ENCODE measurements at places on chromosomes 2 and 18.
A peak's percentile ranks its signal among the peaks of the same experiment; 100 is the strongest.

- no peak for DNase-seq
Observed at GRCh38 chr2:121794233-121794632, 38.8 kb downstream of the TSN start.

- peak; percentile 9 for DNase-seq
Observed at GRCh38 chr2:158202161-158202815, 100.6 kb downstream of the UPP2 start.

DNA sequence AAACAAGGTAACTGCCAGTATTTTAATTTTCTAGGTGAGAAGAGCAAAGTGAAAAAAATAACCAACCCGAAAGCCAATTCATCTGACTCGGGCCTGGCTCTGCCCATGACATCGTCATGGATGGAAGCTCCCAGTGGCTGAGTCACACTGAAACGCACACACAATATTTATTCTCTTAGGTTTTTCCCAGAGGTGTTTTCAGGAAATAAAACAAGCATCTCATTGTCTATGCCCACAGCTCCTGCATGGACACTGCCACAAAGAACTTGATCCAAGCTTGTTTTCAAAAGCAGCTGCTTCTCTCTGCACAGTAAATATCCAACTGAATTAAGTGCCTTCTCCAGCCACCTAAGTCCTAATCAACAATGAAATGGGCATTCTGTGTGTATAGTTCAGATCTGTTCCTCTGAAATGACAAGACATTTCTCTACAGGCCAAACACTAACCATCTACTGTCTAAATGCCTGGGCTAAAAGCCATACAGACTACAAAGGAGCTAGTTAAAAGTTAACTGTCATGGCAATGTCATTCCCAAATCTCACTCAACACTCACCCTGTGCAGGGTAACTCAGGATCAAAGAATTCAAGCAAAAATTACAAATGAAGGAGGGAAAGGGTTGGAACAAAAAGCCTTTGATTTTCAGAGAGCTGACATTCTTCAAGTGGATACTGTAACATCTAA, 62.9 kb downstream of the RPL31 start:
- peak; percentile 60 for DNase-seq

GRCh38 chr2:168369031-168369430, 87.0 kb upstream of the CERS6 start:
- no peak for DNase-seq

DNA sequence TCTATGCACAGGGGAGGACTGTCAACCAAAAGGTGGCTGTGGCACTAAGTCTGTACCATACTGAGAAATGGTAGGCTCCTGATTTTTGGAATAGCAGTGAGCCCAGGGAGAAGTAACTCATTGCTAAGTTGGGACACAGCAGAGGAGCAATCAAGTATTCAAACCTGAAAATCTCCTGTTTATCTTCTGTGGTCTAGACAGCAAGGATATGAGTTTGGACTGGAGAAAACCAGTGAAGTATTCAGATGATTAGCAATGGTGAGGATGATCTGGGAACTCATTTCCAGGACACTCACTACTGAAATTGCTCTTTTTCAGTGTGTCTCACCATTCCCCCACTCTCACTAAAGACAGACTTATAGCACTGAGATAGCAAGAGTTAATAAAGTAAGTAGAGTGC, 112.0 kb downstream of the GULP1 start:
- DNase-seq, result peak; percentile 35

GRCh38 chr2:75023666-75024455, 65.4 kb downstream of the POLE4 start:
- DNase-seq, result no peak

Data from EH (cell line).